ENCODE measurements at places on chromosomes 16 and 17.

GRCh38 chr16:31033709-31034492 lies 543 bp downstream of the STX4 start:
- peak; percentile 70 for DNase-seq

- DNase-seq = no peak
Observed at GRCh38 chr17:44911133-44912001, 3.9 kb downstream of the GFAP start.

- DNase-seq = no peak
Observed at GRCh38 chr16:67648088-67648763, 3.3 kb downstream of the CARMIL2 start.

DNA sequence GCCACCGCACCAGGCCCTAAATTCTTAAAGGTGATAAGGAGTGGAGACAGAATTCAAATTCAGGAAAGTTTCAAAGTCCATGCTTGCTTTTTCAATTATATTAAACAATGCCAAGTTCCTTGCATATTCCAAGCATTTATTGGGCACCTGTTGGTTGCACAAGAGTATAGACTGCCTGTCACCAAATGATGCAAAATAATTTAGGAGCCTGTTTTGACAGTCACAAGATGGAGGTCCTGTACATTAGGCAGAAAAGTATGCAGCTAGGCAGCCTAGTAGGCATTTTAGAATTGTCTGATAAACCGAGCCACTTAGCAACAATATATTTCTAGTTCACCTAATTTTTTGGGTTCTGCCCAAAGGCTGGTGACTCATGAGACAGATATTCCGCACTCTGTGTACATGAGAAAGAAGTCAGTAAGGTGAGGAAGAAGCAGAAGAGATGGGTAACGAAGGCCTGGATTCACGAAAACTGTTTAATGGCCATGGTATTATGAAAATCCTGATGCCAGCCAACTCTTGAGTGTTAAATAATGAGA lies 7.3 kb downstream of the ACACA start:
- DNase-seq = no peak

GRCh38 chr16:15861996-15862395 lies 5.2 kb upstream of the MYH11 start:
- DNase-seq = no peak

- DNase-seq = no peak
Observed at GRCh38 chr16:85836706-85837582, 37.4 kb downstream of the COX4I1 start.

GRCh38 chr16:69166221-69166833 lies 20.6 kb upstream of the SNTB2 start:
- DNase-seq = no peak

DNA sequence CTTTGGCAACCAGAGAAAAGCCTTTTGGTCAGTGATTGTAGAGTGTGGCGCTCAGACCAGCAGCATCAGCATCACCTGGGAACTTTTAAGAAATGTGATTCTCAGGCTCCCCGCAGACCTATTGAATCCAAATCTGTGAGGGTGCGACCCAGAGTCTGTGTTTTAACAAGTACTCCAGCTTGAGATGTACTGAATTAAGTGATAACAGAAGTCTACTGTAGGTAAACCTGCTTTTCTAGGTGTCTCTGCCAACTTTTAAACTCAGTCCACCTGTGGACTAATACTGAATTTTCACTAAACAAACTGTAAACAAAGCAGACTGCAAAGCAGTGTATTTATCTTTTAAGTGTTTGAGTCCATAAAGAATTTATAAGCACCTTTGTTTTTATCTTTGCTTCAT lies 43.6 kb downstream of the NUP93 start:
- DNase-seq = no peak

DNA sequence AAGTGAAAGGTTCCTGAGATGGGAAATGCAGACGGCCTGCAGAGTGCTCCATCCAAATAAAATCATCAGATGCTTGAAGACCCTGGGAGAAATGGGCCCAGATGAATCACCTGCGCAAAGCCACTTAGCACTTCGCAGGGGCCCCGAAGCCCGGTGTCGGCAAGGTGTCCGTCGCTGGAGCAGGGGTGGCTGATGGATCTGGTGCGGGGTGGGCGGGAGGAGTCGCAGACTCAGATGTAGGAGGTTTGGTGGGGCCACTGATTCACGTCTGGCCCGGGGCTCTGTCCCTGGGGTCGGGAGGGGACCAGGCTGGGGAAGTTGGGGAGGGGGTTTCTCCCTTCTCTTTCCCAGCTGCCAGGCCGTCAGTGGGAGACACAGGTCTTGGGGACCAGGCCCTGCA lies 21.6 kb upstream of the SSTR5 start:
- no peak for DNase-seq

DNA sequence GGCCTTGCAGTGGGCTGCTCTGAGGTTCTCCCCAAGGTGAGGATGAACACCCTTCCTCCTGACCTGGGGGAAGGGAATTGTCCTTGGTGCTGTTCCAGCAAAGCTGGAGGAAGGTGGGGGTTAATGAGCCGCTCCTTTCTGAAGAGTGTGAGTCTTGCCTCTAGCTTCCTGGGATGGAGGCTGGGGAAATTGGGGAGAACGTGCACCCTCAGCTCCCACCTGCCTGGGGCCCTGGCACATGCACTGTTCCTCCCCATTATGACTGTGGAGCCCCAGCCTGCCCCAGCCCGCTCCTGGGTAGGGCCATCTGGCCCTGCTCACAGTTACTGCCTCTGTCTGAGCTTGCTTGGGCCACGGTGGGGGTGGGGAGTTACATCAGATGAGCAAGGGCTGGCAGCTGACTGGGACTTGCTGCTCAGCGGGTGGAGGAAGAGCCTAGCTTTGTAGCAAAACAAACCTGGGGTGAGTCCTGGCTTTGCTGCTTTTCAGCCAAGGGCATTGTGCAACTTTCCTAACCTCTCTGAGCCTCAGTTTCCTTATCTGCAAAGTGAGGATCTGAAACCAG lies 11.1 kb downstream of the TNS4 start:
- no peak for DNase-seq

- DNase-seq = peak; percentile 70
Observed at GRCh38 chr17:42484304-42484703, 25.6 kb downstream of the ATP6V0A1 start.

DNA sequence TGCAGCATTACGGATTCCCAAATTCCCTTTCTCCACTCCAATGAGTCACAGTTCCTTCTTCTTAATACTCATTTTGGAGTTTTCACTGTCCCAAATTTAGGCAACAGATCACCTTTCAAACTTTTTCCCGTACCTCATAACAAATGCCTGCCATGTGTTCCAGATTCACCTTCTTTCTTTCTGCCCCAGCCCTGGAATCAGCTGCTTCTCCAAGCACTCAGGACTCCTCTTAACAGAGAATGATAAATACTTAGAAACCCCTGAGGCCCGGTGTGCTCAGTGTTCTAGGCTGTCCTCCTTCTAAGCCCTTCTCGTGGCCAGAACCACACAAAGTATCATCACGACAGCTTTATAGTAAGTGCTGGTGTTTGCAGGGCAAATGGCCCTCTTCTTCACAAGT lies 14.9 kb downstream of the CSNK1D start:
- DNase-seq = no peak

- DNase-seq = no peak
Observed at GRCh38 chr16:86740906-86741799, 162.8 kb downstream of the FOXL1 start.

- DNase-seq = no peak
Observed at GRCh38 chr17:21425321-21425720, 49.2 kb downstream of the KCNJ12 start.

DNA sequence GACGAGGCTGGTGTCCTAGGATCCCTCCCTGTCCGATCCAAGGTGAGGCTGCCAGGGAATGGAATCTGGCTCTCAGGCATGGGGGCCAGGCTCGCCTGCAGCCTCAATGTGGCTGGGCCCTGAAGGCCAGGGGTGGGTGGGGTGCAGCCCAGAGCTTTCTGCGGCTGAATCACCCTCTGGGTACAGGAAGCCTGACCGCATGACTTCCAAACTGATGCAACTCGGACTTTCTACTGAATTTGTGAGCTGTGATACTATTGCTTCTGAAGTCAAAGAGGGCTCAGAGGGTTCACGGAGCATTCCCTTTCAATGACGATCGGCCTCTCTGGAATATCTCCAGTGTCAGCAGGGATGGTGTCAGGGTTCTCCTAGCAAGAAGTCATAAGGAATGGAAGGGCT lies 123.7 kb downstream of the METRNL start:
- no peak for DNase-seq

- no peak for DNase-seq
Observed at GRCh38 chr16:27209591-27209990, 6.3 kb downstream of the KDM8 start.

- DNase-seq = no peak
Observed at GRCh38 chr17:57962279-57963148, 7.3 kb upstream of the CUEDC1 start.

GRCh38 chr17:48770954-48771353 lies 42.4 kb upstream of the HOXB13 start:
- DNase-seq = no peak

DNA sequence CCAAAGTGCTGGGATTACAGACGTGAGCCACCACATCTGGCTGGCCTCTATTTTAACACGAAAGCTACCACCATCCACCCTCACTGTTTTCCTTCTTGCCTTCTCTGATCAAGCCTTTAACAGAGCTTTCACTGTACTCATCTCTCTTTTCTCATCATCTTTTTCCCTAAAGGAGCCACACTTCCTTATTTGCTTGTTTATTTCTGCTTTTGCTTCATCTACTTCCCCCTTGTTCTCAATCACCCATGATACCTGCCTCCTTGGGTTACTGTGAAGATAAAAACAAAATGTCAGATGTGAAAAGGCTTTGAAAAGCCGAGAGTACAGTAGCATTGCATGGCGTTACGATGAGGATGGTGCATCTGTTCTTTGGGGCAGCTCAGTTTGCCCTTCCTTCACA lies 79.9 kb downstream of the ZNF18 start:
- no peak for DNase-seq

DNA sequence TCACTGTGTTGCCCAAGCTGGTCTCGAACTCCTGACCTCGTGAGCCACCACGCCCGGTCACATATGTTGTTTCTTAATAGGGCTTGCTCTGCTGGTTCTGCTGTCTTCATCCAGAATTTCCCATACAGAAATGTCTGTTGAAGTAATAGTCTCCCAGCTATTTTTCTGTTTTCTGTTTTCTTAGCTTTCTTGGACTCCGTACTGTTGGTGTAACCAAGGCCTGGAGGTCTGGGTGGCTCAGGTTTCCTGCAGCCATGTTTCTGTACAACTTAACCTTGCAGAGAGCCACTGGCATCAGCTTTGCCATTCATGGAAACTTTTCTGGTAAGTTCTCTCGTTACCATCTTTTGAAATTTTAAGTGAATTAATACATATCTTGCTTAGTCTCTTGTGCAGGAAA lies 2.8 kb downstream of the SF3B3 start:
- no peak for DNase-seq

GRCh38 chr16:31877876-31878642 lies 4.5 kb downstream of the ZNF267 start:
- no peak for DNase-seq

- DNase-seq = no peak
Observed at GRCh38 chr16:67087291-67087690, 22.4 kb upstream of the PHAF1 start.

- no peak for DNase-seq
Observed at GRCh38 chr17:798246-798645, 16.1 kb downstream of the MRM3 start.

GRCh38 chr17:74520790-74521480 lies 10.3 kb downstream of the CD300LB start:
- no peak for DNase-seq

DNA sequence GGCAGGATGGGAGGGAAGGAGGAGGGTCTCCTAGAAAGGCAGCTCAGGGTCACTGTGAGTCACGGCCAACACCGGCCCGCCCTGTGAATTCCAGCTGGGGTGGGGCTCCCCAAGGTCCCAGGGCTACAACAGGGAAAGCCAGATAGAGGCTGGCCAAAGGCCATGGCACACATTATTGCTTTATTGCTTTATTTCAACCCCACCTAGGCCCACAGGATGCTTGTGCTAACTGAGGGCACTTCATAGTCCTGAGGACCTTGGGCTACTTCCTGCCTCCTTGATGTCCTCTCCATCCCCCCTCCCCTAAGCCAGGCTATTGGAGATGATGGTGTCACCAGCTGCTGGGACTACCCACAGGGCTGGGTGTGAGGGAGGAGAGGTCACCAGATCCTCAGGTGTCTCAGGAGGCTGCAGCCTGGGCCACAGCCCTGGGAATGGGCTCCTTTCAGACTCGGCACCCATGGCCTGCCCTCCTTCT lies 26.1 kb downstream of the LRRC75A start:
- no peak for DNase-seq

- DNase-seq = no peak
Observed at GRCh38 chr16:2795395-2796143, 2.7 kb upstream of the PRSS41 start.

All from effector memory CD4-positive, alpha-beta T cell (primary cell).